Effector CD4-positive, alpha-beta T cell (primary cell): ENCODE measurements at places on chromosomes 7 and 10.

GRCh38 chr10:86757113-86757972 is 924 bp downstream of the BMPR1A start:
- no peak for DNase-seq

DNA sequence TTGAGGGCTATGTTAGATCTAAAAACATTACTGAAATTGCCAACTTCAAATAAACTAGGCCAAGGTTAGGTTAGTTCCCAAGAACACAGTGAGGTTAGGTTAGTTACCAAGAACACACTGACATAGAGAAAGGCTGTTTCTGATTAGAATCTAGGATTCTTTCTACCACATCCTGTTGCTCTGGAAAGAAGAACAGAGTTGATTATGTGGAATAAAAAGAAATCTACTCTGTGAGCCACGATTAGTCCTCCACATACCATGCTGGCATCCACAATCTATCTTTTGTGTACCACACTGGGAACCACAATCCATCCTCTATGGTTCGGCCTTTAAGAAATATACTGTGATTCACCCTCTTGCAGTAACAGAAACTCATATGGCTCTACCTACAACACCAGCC is 91.4 kb downstream of the LRRTM3 start:
- DNase-seq: no peak

DNA sequence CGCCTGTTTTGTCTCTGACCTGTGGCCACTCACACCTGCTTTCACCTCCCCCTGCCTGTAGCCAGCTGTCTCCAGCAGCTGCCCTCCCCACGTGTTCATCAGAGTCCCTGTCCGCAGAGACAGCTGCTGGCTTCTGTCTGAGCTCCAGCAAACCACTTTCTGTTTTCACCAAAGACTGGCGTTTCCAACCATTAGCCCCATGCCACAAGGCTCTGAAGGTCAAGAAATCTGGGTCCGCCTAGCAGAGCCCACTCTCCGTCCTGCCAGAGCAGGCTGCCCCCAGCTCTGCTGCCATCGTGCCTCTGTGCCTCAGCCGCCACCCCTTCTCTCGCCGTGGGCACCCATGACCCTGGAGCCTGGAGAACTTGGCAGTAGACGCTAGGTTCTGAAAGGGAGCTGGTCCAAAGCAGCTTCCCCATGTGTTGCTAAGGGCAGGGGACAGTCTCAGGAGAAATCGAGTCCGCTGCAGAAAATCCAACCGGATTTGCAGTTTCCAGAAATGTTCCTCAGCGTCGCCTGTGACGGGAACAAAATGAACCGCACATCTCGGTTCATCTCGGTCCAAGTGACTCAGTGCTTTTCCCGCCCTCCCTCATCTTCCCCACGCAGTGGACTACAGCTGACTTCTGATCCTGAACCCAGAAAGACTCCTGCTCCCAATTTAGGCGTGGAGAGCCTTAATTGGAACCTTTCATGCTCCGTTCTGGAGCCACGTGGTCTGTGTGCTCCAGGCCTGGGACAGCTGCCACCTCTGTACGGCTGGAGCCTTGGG is 28.0 kb downstream of the TMEM120A start:
- no peak for DNase-seq

GRCh38 chr10:50385624-50386023 is 134.3 kb upstream of the ASAH2 start:
- DNase-seq: no peak

DNA sequence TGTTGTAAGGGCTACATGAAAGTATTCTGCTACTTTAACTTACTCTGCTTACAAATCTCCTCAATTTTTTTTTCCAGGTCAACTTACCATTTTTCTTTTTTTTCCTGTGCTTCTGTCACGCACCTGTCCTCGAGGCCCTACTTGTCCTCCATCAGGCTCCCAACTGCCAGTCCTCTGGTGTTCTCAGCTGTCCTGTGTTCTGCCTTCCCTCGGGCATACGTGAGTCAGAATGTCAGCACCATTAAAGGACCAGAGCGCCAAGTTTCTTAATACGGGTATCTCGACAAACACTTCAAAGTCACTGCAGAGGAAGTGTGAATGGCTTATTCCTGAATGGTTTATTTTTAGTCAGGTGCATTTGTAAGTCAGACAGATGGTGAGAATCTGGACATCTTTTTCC is at the start of gene TEX47:
TSS of gene TEX47 (minus strand) at position 185 of the 400 bp plus-strand sequence. CDS start 795 bp downstream, outside the sequence.
- DNase-seq: no peak

DNA sequence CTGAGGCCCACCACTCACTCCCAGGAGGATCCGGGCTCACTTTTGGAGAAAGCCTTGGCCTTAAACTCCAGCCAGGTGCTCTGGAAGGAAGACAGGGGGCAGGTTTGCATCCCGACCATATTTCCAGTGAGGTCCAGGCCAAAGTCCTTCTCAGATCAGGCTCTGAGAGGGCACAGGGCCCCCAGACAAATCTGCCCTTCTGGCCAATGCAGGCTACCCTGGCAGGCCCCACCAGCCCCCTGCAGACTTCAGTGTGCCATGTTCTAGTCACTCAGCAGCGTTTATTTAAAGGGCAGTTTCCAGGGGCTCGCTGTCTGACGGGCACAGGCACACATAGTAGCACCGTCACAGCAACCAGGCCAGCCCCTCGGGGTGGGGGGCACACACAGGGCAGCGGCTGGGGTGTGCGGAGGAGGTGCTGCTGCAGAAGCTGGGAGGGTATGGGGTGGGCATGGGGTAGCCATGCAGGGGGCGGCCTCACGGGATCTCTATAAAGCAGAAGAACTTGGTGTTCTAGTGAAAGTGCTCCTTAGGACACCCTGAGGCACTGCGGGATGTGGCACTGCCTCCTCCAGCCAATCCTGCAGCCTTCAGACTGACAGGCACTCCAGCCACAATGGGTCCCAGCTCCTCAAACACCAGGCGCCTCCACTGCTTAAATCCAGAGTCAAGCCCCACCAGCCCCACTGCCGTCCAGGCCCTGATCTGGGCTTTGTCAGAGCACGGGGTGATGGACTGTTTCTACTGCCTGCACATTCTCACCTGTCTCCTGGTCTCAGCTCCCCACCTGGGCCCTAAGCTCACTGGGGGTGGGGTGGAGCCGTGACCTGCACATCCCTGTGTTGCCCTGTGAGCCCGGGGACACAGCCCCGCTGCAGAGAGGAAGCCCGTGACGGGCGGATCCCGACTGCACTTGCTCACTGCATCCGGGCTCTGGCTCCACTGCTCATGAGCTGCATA is 9.6 kb upstream of the PYROXD2 start:
- DNase-seq: no peak

- no peak for DNase-seq
These were observed 88.1 kb downstream of the COBL start for GRCh38 chr7:51228386-51228958.

- DNase-seq: no peak
These were observed 122.7 kb downstream of the CUL2 start for GRCh38 chr10:34967335-34967880.

DNA sequence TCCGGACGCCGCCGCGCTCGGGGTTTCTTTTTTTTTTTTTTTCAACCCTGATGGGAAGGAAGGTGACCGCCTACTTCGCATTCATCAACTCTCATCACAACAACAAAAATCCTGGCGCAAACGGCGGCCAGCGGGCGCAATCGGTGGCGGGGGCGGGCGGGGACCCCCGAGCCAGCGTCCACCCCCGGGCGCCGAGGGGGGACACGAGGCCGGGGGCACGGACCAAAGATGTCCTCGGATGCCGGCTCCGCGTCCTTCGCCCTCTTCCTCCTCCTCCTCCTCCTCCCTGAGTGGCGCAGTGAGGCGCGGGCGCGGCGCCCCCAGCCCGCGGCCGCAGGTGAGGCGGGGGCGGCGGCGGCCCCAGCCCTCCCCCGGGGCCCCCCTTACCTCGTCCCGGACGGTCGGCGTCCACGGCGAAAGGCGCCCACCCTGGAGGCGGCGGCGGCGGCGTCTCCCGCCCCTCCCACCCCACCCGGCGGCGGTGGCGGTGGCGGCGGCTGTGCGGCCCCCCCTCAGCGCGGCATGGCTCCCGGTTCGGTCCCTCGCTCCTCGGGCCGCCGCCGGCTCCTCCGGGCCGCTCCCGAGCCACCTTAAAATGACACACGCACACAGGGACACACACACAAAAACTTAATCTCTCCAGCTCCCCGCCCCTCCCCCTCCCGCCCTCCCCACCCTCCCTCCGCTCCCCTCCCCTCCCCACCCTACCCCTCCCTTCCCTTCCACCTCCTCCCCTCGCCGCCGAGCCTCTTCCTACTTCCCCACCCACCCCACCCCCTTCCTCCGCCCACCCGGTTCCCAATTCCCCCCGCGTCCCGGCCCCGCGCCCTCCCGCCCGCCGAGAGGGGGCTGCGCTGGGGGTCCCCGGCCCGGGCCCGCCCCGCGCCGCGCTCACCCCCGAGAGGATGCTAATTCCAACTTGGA is at the start of gene CTBP2:
TSS of gene CTBP2 (minus strand) at position 632 of the 924 bp plus-strand sequence.
- no peak for DNase-seq

DNA sequence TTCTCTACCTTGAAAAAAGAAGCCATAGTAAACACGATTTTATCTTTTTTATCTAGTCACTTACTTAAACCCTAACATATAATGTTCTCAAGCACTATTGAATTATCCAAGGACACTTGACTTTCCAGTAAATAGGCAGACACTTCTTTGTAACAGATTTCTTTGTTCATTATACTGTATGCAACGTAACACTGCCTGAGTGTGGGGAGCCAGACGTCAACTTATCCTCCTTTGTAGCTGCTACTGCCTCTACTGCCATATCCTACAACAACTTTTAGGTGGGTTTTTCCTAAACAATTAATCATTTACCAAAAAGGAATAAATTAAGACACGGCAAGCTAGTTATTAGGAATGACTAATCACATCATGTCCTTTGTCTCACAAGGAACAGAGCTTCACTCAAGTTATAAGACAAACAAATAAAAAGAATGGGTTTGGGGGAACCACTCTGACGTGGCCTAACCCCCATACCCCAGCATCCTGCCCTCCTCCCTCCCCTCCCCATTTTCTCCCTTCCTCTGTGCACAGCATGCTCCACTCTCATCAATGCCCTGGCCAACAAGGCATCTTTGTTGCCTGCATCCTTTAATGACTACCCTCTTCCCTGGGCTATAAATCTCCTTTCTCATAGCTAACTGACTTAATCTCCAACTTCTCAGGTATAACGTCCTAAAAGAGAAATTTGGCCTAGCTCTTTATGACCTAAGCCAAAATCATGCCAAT is 43.3 kb downstream of the DOCK4 start:
- no peak for DNase-seq

DNA sequence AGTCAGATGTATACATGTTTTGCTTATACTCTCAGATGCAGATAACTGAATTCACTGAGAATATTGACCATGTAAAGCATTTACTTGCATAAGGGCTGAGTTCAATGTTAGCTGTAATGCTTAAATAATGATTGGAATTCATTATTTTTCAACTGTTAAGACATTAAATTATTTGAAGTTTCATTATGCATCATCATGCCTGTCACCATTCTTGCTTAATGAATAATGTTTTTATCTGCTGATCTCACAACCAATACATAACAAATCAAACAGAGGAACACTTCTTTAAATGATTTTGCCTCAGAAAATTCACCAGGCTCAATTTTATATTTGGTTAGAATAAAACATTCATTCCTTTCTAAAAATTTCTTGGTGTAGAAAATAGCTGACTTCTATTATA is 233.4 kb downstream of the GPR37 start:
- DNase-seq: no peak

- DNase-seq: no peak
These were observed 212.5 kb downstream of the SORCS1 start for GRCh38 chr10:106952033-106952432.

- DNase-seq: no peak
These were observed 75.4 kb downstream of the OTUD1 start for GRCh38 chr10:23514321-23514720.

DNA sequence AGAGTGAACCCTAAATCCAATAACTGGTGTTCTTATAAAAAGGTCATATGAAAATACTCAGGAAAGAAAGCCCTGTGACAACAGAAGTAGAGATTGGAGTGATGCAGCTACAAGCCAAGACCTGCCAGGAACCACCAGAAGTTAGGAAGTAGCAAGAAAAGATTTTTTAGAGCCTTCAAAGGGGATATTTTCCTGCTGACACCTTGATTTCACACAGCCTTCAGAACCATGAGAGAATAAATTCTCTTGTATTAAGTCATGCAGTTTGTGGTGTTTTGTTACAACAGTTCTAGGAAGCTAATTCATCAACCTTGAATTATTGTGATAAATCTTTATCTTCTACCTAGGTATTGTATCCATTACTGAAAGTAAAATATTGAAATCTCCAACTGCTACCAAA is 81.0 kb downstream of the HYCC1 start:
- no peak for DNase-seq

DNA sequence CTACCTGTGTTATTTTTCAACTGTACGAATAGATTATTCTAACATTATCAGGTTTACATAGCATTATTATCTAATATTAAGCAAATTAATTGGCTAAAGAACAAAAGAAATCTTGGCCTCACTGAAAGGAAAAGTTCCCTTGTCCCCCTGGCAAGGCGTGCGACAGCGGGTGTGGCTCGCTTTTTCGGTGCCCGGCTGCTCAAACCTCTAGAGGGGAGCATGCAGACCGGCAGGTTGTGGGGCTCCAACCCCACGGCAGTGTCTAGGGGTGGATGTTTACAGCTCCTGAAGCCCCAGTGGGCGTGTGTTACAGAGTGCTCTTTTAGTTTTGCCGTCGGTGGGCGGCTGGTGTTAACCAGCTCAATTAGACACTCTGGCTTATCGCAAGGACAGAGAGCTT is 456.4 kb downstream of the TNS3 start:
- no peak for DNase-seq

DNA sequence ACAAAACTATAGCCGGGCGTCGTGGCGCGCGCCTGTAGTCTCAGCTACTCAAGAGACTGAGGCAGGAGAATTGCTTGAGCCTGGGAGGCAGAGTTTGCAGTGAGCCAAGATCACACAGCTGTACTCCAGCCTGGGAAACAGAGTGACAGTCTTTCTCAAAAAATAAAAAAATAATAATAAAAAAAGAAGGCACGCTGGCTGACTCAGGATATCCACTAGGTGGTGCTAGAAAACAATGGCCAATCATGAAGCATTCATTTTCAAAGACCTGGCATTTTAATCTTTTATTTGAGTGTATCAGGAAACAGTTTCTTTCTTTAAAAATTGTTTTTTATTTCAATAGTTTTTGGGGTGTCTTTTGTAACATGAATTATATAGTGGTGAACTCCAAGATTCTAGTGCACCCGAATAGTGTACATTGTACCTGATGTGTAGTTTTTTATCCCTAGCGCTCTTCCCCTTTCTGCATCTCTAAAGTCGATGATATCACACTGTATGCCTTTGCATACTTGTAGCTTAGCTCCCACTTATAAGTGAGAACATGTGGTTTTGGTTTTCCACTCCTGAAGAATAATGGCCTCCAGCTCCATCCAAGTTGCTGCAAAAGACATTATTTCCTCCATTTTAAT is 88.6 kb downstream of the LYZL1 start:
- no peak for DNase-seq

- no peak for DNase-seq
These were observed 45.3 kb downstream of the NRG3 start for GRCh38 chr10:81920213-81920829.

DNA sequence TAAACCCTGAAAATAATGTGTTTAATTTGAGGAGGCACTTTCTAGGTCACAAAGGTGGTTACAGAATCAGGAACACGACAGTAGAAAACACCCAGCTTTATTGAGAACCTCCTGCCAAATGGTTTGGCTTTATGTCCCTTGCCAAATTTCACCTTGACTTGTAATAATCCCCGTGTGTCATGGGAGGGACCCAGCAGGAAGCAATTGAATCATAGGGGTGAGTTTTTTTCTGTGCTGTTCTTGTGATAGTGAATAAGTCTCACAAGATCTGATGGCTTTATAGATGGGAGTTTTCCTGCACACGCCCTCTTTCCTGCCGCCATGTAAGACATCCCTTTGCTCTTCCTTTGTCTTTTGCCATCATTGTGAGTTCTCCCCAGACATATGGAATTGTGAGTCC is 193.8 kb upstream of the KLF6 start:
- DNase-seq: no peak

- DNase-seq: no peak
These were observed 71.8 kb downstream of the ARHGAP21 start for GRCh38 chr10:24651923-24652322.
